ENCODE measurements at places on chromosomes 4 and X.

GRCh38 chr4:2159931-2160330 is 82.0 kb downstream of the HAUS3 start:
- DNase-seq, result no peak

- DNase-seq, result no peak
These were observed 370.5 kb downstream of the TMA16 start for GRCh38 chr4:163865010-163865409.

DNA sequence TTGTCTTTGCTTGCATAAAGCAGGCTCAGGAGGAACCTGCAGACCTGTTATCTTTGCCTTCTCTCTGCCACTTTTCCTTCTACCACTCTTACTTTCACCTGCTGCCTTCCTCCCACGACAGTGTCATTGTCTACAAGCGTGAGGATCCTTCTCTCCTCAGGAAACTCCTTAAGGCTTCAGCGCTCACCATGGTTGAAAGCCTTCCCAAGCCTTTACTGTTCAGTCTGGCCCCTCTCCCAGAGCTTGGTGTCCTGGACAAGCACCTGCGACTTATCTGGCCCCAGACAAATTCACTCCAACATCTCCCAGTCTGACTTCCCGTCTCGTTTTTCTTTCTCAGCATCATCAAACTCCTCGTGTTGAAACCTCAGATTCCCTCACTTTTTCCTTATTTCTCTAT is 31.0 kb downstream of the CC2D2A start:
- DNase-seq, result no peak

DNA sequence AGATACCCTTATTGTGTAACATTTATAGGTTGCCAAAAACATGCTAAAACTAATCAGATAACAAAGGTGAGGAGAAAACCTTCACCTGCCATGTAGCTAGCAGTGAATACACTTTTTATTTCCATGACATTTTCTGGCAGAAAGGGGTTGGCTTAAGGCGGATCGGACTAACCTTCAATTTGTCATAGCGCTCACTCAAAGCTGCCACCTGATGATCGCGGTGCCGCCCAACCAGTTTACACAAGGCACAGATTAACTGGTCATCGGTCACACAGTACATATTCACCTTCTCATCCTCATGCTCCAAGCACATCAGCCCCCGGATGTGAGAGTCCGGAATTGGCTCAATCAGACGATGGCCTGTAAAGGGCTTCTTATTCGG is 53.7 kb downstream of the MID1 start:
- no peak for DNase-seq

GRCh38 chr4:36568575-36568974 is 287.2 kb downstream of the DTHD1 start:
- DNase-seq, result no peak

DNA sequence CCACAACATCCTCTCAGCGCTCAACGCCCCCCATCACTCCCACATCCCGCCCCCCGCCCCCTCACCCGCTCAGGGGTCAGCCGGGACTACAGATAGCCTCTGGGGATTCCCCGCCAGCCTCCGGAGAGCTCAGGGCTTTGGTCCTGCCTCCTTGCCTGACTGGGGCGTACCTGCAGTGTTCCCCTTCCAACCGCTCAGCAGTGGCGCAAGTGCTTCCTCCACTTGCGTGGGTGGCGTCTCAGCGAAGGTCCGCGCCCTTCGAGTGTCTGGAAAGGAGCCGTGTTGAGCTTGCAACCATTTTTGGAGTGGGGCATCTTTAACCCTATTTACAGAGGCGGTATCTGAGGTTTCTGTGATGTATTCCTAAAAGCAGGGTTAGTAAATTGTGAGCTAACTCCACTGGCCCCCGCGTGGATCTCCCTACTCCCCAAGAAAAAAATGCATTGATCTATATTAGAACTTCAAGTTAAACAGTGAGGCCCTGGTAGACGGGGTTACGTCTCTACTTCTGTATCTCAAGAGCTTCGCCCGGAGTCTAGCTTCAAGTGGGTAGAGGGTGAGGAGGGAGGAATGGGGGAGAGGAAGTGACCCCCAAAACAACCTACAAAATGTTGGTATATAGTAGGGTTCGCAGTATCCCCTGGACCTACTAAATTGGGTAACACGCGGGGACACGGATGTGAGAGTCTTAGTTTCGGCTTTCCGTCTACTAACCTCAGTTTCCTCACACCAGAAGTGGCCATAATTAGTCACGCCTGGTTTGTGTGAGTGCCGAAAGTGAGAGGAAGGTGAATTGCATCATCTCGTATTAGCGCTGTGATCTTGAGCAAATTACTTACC is 16.1 kb downstream of the NKX3-2 start:
- no peak for DNase-seq

Measured in nucleus accumbens (tissue), 56 donors.